ENCODE measurements at places on chromosomes 1 and 21. TPM values are rescaled to one million over a fixed set of nuclear protein-coding genes. Genes with fewer than 3 reads are reported as not detected.

Gene ADAMTS5
- not detected for total RNA-seq

Gene GJA8
- not detected for total RNA-seq

Gene C1orf94
- total RNA-seq, result not detected

Gene EIF2D
- 58.2 TPM for total RNA-seq

Gene AK5
- not detected for total RNA-seq

GRCh38 chr1:90717356-90717664 lies 208 bp upstream of the BARHL2 start:
- no peak for DNase-seq

DNA sequence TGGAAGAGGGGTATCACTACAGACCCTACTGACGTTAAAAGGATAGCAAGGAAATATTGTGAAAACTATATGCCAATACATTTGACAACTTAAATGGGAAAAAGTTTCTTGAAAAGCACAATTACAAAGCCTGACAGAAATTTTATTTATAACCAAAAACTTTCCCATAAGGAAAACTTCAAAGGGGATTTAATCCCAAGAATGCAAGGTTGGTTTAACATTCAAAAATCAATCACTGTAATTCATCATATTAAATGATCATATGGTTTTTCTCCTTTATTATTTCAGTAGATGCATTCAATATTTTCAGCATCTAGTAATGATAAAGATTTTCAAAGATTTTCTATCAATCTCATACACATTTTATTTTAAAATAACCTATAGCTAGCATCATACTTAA lies 13.3 kb downstream of the LRRC8C start:
- no peak for DNase-seq

DNA sequence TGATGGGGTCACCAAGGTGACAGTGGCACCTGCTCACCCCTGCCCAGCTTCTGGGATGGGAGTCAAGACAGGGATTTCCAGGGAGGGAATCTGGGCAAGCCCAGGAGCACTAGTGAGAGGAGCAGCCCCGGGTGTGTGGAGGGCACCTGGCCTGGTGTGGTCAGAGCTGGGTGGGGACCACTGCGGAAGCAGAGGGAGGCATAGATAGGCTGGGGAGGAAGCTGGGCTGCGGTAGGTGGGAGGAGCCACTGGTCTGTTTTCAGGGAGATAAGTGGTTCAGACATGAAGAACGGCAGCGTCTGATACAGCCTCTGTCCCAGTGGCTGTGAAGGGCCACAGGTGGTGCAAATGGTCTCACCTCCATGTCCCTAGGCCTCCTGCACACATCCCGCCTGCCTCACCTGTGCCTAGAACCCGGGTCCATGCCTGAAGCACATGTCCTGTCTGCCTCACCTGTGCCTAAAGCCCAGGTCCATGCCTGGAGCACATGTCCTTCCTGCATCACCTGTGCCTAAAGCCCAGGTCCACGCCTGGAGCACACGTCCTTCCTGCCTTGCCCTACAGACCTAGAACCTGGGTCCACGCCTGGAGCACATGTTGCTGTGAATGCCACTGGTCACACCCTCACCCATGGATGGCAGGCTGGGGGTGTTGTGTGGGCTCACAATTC lies 325.9 kb upstream of the AJAP1 start:
- DNase-seq, result no peak

- DNase-seq, result peak; percentile 5
Observed at GRCh38 chr1:236207121-236207520, 64.8 kb downstream of the GPR137B start.

DNA sequence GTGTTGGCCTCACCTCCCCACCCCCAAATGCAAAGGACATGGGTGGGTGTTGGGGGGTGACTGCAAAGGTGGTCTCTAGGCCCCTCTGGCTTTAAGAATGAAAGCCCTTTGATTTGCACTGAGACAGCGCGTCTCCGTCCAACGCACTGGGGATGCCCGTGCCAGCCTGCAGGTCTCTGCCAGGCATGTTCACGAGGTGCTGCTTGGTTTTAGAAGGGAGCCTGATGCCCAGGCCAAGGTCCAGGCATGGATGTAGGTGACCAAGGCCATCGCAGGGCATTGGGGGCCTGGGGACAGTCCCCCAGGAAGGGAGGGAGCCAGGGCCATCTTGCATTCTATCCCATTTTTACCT lies 363.6 kb upstream of the VAMP3 start:
- DNase-seq, result no peak

DNA sequence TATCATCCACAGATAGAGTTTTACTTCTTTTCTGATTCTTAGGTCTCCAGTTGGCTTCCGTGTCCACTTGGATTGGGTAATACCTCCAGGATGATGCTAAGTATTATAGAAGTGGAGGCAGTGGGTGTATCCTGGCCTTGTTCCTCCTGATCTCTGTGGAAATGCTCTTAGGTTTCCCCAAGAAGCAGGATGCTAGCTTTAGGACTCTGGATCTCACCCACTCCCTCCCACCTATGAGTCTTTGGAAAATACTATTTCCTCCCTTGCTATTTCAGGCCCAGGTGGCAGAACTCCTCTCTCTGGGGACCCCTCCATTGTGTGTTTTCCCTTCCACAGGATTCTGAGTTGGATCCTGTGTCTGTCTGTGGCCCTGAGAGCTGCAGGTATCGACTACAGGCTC lies 86.7 kb downstream of the SIM2 start:
- DNase-seq, result no peak

DNA sequence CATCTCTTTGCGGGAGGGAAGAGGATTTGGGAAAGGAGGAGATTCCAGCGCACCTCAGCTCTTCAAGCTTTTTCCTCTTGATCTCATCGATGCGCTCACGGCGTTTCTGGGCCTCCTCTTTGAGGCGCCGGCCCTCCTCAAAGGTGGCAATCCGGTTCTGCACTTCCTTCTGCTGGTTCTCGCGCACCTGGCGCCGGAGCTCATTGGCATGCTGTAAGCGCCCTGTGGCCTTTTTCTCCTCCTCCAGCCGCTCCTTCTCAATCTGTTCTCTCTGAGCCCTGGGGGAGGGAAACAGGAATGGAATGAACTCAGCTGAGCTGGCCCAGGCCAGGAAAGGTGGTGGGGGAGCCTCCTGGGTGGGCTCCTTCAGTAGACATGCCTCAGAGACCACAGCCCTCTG lies 10.4 kb upstream of the VSIG8 start:
- peak; percentile 87 for DNase-seq

DNA sequence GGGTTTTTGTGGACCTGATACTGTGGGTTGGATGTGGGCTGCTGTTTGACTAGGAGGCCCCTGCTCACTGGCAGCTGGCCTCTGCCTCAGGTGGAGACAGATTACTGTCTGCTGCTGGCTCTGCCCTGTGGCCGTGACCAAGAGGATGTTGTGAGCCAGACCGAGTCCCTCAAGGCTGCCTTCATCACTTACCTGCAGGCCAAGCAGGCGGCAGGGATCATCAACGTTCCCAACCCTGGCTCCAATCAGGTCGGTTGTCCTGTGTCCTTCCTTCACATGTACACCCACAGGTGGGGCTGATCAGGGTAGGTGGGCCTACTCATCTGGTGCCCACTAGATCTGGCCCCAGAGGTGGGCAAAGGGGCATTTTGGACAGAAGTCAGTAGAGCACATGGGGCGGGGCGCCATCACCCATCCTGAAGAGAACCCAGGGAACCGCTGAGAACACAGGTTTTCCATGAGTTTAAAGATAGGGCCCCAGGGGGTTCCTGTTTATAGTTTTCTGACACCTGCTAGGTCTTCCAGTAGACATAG lies 37.2 kb downstream of the ZBTB17 start:
- no peak for DNase-seq

DNA sequence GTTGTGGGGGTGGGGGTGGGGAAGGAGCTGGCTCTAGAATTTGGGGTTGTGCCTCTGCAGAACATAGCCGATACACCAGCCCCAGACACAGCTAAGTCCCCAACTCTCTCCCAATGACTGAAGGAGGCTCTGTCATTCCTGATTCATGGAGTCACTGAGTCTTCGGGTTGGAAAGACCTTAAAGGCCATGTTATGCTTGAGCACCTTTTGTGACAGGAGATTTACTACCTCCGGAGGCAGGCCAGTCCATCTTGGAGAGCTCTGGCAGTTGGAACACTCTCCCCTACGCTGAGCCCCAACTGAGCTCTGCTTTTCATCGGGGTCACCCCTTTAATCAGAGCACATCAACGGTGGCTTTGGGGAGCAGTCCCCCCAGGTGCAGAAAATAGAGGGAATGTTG lies 284.4 kb upstream of the GJB5 start:
- no peak for DNase-seq

- no peak for DNase-seq
Observed at GRCh38 chr1:155199792-155200191, 7.9 kb downstream of the THBS3 start.

- no peak for DNase-seq
Observed at GRCh38 chr1:238023137-238023536, 132.4 kb upstream of the ZP4 start.

DNA sequence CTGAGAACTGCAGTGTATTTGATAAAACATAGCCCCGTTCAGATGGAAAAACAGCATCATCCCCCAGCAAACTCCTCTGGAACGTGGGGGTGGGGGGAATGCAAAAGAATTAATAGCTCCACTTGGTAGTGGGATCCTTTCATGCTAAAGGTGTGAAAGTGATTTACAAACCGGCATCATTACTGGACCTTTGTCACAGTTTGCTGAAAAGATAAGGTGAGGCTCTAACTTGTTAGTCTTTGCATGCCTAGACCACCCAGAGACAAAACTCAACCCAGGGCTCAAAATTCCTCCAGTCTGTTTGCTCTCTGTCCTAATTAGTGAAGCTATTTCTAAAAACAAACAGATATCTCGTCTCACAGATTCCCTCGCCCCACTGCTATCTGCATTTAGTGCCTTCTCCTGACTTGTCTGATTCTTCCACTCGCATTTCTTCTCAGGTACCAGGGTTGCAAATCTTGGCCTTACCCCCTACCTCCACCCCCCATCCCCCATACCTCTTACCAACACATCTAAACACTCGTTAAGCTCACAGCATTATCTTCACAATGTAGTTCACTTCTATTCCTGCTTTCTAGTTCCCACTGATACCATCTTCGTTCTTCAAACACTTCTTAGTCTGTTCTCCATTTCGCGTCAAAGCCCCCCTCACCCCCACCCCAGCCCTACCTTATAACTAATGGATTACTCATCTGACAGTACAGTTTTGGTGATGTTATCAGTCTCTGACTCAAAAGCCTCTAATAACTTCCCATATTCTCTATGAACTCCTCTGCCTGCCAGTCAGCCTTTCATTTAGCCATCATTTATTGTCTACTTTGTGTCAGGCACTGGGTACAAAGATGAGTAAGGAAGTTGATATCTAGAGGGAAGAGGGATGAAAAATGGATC lies 11.8 kb downstream of the IER5 start:
- DNase-seq, result no peak

- no peak for DNase-seq
Observed at GRCh38 chr1:32116531-32116930, 8.7 kb downstream of the KPNA6 start.

GRCh38 chr1:101567582-101568189 lies 330.9 kb downstream of the S1PR1 start:
- DNase-seq, result peak; percentile 11

Measured in G401 (cell line).